ENCODE measurements at places on chromosomes 6 and 20.

DNA sequence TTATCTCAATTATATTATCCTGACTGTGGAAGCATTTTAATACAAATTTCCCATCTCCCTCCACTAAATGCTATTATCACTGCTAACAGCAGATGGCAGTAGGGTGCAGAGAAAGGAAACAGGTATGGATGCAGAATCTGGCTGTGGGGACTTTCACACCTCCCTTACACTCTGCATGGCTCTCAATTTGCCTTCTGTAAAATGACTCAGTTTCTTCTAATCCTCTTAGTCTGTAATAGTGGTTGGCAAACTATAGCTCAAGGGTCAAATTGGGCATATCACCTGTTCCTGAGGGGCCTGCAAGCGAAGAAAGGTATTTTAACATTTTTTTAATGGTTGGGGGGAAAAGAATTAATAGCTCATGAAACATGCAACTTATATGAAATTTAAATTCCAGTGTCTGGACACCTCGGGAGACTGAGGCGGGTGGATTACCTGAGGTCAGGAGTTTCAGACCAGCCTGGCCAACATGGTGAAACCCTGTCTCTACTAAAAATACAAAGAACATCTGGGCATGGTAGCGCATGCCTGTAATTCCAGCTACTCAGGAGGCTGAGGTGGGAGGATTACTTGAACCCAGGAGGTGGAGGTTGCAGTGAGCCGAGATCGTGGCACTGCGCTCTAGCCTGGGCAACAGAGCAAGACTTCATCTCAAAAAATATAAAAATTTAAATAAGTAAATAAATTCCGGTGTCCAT, 83.5 kb downstream of the ZMYND8 start:
- peak; percentile 61 for DNase-seq

DNA sequence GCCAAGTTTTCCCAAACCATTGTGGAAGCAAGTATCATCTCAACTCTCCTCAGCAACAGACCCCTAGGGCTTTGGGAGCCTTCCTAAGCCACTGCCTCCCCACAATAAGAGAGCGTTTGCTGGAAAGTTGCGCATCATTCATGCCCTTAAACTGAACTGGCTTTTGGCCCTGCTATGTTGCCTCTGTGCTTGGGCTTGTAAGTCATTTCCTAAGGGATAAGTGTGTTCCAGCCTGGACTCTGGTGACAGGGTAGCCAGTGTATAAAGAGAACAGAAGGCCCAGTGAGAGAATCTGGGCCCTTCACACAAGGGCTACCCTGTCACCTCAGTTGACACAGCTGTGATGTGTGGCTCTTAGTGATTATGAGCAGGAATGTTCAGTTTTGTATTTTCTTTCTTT, 77.8 kb downstream of the COL9A1 start:
- no peak for DNase-seq

DNA sequence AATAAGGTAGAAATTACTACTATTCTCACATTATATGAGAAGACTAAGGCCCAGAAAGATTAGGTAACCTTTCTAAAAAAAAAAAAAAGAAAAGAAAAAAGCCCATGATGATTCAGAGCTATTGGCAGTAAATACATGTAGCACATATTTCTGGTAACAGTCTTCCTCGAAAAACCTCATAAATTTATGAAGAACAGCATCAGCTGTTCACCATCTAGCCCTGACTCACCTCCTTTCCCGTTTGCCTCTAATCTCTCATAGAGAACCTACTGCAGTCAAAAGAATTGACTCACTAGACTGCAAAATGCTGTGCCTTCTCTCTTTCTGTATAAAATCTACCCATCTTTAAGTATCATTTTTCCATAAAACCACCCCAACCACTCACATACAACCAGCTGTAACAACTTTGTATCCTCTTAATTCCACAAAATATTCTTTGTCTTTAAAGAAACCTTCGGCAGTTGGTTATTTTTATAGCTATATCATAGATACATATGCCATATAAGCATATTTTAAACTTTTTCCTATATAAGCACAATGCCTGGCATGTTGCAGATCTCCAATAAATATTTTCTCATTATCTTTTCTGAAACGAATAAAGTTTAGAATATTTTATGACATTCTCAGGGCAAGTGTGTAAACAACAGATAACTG, 152.7 kb upstream of the ENPP5 start:
- no peak for DNase-seq

DNA sequence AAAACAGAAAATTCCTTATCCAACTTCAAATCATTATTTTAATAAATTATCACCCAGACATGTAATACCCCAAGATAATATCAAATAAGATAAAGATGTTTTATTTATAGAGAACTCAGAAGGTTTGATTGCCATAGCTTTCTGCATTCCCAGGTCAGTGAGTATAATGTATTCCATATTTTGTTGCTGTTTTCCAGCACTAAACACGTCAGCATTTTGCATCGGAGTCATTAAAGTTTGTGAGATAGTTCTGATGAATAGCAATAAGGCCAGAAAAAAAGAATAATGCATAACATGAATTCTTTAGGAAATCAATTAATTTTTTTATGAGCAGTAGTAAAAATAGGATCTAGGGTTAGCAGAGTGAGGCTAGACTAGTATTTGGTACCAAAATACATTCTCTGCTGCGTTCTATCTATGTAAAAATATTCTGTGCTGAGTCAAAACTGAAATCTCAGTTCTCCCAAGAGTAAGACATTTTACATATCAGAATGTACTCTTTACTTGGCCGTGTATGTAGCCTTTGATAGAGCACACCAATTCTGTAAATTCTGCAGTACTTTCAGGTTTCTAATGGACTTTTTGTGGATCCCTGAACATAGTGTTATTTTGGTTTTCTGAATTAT, 269.9 kb upstream of the AGPAT4 start:
- no peak for DNase-seq
